SK-MEL-5 (cell line): ENCODE measurements at places on chromosomes 7 and 10.
A peak's percentile ranks its signal among the peaks of the same experiment; 100 is the strongest.

- DNase-seq = no peak
Observed at GRCh38 chr7:157158400-157158799, 19.7 kb downstream of the UBE3C start.

- no peak for DNase-seq
Observed at GRCh38 chr10:70589762-70590654, 12.5 kb downstream of the PRF1 start.

DNA sequence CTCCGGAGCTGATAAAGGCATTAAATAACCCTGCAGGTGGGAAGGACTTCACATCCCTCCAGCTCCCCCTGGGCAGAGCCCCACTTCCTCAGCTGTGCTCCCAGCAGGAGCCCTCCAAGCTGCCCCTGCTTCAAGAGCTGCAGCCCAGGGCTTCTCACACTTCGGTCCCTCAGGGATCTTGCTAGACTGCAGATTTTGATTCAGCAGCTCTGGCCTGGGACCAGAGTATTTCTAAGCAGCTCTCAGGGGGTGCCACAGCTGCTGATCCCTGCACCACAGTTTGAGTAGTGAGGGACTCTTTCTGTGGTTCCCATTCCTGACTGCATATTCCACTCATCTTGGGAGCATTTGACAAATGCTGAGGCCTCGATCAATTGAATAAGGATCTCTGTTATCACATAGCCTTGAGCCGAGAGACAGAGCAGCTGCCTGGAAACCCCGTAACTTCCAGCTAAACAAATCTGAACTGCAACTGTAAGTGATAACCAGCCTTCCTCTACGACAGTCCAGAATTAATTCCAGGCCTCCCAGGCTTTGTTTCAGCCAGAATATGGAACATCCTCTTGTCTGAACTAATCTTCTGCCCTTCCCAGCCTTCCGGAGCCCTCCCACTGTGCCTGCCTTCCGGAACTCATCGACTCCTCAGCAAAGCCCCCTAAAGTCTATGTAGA lies 161.4 kb downstream of the CCDC3 start:
- no peak for DNase-seq

- DNase-seq = no peak
Observed at GRCh38 chr7:16791071-16791470, 13.7 kb downstream of the AGR2 start.

- no peak for DNase-seq
Observed at GRCh38 chr7:144991041-144991440, 155.2 kb upstream of the TPK1 start.

- DNase-seq = no peak
Observed at GRCh38 chr10:6535156-6535764, 44.8 kb downstream of the PRKCQ start.

DNA sequence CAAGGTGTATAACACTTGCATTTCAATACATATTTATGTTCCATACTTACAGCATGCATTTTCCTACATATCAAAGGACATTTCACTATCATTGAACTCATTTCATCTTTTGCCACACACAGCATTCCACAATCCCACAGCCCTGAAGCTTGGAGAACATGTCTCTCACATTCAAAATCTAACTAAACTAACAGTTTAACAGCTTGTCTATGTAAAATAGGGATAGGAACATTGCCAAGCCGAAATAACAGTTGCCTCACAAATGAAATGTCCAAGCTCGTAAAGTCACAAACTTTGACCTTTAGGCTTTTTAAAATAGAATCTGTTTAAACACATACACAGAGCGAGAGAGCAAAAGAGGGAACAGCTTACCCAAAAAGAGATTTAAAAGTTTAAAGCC lies 65.3 kb downstream of the HGF start:
- DNase-seq = peak; percentile 76

DNA sequence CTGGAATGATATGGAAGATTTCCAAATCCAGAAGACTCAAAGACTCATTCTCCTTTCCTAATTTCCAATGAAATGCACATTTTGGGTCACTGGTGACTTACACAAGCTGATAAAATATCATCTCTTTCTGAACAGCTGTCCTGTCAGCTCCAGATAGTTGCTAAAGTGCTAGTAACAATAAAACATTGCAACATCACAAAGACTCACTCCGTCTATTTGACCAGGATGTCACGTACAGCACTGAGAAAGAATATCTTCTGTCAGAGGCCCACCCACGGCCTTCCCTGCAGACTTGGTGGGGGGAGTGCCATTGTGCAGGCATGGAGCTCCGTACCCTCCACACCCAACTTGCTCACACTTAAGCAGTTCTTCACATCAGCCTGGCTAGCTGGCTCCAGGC lies 78.9 kb upstream of the EGR2 start:
- no peak for DNase-seq

DNA sequence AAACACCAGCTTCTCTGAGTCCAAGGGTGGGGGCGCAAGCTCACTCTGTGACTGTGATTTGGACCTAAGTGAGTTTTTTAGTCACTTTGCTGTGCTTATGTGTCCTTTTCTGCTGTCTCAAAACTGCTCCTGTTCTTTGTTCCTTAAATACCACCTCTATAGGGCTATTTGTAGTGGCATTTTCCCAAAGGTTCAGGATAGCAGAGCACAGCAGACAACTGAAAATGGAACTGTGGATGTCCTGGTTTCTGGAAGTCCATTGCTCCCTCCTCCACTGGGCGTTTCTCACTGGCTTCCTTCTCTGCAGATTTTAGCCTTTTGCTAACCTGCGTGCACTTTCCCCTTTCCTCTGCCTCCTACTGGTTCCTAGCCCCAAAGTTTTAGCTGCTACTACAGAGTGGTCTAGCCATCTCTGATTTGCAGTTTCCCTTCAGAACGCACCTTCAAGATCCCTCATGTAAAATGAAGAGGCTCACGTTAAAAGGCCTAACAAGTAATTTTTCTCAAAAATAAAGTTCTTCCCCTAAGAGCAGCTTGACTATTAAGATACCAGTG lies 25.6 kb downstream of the BLVRA start:
- DNase-seq = no peak

GRCh38 chr10:71234970-71235685 lies 22.8 kb downstream of the UNC5B start:
- DNase-seq = no peak

GRCh38 chr10:21814866-21815265 lies 188.7 kb downstream of the DNAJC1 start:
- DNase-seq = no peak

- no peak for DNase-seq
Observed at GRCh38 chr10:104340641-104341040, 2.4 kb upstream of the ITPRIP start.

- peak; percentile 24 for DNase-seq
Observed at GRCh38 chr10:104824380-104825006, 183.4 kb downstream of the SORCS3 start.

DNA sequence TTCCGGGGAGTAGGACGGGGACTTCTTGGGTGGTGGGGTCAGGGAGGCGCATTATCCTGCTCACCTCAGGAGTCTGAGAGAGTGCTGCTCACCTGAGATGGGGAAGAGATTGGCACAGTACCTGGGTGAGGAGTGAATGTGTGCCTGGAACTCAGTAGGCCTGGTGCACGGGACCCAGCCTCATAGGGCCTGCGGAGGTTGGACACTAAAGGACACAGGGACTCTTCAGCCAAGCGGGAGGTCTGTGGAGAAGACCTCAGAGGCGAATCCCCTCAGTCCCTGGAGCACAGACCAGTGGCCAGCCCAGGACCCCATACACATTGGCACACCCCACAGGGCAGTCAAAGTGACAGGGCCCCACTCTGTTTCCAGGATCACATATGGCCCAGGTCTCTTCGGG lies 73.2 kb downstream of the OAT start:
- no peak for DNase-seq

DNA sequence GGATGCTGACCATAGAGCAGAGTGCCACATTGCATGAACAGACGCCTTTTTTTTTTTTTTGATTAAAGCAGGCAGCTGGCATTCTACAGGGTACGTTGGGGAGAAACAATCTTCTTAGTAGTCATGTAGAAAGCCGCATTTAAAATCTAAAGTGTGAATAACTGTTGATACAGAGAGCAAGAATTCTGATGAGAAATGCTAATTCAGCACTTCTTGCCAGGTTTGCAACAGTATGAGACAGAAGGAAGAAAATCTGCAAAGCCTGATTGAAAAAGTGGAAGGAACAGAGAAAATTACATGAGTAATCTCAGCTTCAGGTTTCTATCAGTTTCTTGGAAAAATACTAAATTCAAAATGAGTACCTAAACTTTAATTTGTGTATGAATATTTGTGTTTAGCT lies 232.7 kb upstream of the CHRM2 start:
- DNase-seq = no peak

DNA sequence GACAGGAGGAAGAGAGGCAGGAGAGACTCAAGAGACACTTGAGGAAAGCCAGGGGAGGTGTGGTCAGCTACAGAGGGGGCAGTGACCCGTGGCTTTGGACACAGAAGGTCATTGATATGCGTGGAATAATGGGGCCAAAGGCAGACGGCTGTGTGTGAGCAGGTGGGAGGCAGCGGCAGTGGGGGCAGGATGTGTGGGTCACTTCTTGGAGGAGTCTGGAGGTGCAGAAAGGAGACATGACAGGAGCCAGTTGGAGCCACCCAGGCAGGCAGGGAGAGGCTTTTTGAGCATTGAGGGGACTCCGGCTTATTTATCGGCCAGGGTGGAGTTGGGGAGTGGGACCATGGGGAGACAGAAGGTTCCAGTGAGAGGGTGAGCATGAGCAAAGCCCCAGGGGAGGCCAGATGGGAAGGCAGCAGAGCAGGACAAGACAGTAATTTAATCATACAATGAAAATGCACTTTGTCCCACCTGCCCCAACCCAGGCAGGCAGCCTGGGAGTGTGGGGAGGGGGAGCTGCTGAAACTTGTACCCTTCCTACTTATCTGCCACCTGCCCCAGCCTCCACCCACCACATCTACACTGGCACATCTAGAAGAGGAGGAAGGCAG lies 5.0 kb downstream of the LDB3 start:
- no peak for DNase-seq

- no peak for DNase-seq
Observed at GRCh38 chr10:131667561-131667960, 233.2 kb upstream of the PPP2R2D start.

DNA sequence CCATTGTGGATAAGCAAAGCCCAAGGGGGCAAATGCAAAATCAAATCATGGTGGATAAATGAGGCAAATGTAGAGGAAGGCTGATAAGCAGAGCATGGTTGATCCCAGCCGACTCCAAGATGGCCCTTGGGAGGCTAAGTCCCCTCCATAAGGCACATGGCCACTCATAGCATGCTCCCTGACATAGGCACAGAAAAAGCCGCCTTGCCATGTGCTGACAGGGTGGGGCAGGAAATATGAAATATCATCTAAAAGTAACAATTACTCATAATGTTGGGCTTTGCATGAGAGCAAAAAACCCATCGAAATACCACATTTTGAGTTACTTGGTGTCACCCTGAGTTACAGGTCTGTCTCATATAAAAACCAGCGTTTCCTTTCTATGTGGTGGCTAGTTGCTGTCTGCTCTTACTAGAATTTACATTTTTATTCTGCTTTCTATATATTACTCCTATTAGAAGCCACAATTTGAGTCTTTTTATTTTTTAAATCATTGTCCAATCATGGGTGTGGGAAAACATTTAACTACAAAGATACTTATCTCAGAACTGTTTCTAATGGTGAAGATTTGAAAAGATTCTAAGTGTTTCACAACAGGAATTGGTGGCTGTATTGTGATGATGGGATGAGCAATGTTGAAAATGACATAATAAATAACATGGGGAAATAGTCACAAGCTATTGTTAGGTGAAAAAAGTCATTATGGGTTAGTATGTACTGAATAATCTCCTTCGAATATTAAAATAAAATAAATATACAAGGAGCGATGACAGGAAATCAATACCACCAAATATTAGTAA lies 102.7 kb downstream of the CUBN start:
- DNase-seq = no peak

DNA sequence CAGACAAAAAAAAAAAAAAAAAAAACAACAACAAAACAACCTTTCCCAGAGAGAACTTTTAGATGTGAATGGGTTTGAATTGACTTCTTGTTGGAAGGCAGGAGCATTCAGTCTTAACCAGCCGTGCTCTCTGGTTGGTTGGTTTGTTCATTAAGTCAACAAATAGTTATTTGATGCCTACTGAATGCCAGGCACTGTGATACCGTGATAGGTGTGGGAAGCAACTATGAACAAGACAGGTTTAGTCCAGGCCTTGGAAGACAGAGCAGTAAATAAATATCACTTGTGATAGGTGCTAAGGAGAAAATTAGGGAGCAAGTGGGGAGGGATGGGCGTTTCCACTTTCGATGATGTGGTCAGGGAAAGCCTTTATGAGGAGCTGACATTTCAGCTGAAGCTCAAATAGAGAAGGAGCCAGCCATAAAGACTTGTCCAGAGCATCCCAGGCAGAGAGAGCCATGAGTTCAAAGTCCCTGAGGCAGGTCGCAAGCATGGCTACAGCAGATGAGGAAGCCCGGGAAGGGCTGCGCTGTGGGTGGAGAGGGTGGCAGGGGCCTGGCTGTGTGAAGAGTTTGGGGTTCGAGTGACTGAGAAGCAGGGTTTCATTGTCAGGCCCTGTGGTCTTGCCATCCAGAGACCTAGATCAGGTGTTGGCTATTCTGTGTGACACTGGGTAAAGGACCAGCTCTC lies 8.0 kb downstream of the TSPAN15 start:
- no peak for DNase-seq

DNA sequence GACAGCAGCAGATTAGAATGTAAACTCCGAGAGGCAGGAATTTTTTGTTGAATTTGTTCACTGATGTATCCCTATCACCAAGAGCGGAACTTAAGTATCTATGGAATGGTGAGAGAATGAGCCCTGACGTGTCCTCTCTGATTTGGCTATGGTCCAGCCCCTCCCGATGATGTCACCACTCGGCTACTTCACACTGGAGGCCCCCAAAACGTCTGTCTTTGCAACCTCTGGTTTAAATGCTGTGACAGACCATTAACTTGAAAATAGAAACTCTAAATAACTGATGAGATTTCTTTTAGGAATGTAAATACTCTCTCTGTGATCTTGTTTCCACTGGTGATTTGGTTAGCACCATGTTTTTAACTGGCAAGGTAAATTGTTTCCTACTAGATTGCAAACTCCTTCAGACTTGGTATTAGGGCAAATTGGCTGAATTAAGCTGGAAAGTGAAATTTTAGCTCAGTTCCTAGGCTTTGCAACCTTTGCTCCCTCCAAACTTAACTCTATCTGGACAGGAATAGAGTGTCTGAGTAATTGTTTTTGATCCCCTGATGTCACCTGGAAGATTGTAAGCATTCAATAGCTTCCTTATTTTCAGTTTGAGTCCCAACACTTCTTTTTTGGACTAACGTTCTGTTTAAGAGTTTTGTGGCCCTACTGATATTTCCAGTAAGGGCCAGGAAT lies 19.1 kb downstream of the SLC16A12 start:
- DNase-seq = no peak

GRCh38 chr10:100339236-100339635 lies 7.8 kb upstream of the SCD start:
- no peak for DNase-seq

DNA sequence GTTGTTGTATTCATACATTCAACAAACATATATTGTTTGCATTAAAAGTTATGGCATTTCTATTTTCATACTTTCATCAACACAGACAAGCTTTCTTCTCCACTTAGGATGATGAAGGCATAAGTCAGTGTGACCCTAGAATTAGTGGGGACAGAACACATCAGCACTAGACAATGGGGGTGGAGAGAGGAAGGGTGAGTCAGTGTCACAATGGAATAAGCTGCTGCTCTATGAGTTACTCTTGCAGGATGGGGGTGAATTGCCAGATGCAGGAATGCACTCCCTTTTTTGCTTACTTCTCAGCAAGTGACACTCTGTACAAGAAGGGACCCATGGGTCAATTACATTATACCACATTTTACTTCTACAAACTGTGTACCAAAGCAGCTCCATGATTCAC lies 74.0 kb downstream of the DGKI start:
- DNase-seq = peak; percentile 37

GRCh38 chr10:126919426-126919825 lies 14.2 kb downstream of the DOCK1 start:
- no peak for DNase-seq

GRCh38 chr10:11906714-11907113 lies 83.6 kb downstream of the PROSER2 start:
- no peak for DNase-seq
